WTC11 (cell line): ENCODE measurements at places on chromosomes 7 and 10. TPM values are rescaled to one million over a fixed set of nuclear protein-coding genes. Genes with fewer than 3 reads are reported as not detected.

The SLC18A3 gene
- 0.07 to 0.13 TPM (median 0.09 TPM) in 3 replicates for total RNA-seq

The GDF10 gene
- 0.09 to 0.24 TPM (median 0.18 TPM) in 3 replicates for total RNA-seq

The GIMAP1 gene
- 0.05 to 0.09 TPM in 2 of 3 replicates, not detected in the other for total RNA-seq

DNA sequence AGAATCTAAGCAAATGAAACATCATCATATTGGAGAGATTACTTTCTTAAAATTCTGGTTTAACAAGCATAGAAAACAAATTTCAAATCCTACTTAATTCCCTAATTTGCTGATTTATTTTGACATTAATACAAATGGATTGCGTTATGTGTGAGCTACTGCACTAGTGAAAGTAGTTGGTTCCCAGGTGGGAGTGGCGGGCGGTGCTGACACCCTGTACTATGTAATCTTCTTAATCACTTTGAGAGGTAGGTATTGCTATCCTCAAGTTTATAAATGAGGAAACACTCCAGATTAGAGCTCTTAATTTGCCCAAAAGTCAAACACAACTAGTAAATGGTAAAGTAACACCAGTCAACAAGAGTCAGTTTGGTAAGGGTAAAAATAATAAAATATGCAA lies 131.1 kb downstream of the ELAPOR2 start:
- no peak for DNase-seq

GRCh38 chr7:98995111-98995510 lies 116.8 kb downstream of the TRRAP start:
- DNase-seq = no peak

DNA sequence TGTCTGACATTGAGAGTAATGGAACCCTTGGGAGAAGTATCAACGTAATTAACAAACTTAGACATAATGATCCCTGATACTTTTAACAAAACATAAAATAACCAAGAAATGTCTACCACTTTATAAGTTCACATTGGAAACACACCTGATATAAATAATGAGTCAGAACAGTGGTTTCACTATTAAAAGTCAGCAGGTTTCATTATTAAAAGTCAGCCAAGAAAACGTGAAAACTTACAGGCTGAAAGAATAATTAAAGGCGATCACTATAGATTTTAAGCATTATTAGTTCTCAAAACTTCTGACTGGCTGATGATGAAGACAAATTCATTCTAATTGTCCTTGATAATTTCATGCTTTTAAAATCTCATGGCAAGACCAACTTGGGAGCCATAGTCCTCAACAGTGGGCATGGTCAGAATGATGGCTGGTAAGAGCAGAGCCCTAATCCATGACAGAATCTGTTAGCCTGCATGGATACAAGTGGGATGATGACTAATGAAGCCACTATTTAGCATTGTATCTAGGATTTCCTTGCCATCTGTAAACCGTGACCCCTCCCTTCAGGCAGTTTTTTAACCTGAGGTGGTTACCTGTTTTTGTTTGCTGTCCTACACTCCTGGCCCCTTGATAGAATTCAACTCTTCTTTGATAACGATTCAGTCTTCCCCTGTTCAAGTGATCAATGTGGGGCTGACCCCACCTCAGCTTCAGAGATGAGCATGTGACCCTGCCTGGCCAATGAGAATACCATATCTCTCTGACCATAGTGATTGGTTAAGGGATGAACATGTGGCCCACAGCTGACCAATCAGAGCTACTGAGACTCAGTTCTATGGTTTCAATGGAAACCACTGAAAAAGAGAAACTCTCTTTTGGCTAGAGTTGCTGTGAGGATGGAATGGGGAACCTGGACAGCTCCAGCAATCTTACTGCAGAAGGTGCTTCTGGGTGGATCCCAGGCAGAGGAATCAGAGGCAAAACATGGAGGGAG lies 151.0 kb downstream of the PLPP4 start:
- DNase-seq = no peak

DNA sequence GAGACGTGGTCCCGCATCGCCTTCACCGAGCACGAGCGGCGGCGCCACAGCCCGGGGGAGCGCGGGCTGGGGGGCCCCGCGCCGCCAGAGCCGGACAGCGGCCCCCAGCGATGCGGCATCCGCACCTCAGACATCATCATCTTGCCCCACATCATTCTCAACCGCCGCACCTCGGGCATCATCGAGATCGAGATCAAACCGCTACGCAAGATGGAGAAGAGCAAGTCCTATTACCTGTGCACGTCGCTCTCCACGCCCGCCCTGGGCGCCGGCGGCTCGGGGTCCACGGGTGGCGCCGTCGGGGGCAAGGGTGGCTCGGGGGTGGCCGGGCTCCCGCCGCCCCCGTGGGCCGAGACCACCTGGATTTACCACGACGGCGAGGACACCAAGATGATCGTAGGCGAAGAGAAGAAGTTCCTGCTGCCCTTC lies 737 bp downstream of the CNNM2 start:
- peak; percentile 29 for DNase-seq

DNA sequence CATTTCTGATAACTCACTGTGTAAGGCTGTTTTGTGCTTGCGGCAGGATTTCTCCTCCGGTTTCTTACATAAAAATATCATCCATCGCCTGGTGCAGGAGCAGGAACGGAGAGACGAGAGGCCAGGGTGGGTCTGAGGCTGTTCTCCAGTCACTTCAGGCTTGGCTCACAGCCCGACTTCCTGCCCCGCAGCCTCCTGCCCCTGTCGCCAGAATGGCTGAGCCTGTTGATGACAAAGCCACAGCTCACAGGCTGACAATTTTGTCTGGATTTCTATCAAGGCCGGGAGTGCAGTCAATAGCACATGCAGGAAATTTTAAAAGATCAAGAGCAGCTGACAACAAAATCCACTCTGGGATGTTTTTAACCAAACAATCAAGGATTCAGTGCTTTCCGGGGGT lies 229.7 kb upstream of the ZNF32 start:
- no peak for DNase-seq

GRCh38 chr7:139427788-139428187 lies 55.7 kb downstream of the KLRG2 start:
- DNase-seq = no peak

DNA sequence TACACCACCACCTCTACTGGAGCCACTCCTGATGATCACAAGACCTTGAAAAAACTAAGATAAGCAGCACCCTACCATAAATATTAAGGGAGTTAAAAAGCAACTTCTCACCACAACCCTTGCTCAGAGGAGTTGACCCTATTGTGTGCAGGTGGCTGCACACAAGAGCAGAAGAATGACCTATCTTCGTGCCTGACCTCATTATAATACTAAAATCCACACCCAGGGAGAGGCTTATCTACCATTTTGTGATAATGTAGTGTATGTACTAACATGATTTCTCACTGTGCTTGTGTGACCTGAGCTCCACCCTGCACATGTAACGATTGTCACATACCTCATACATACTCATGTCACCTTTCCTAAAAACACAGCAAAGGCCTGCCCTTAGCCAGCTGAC lies 205.0 kb upstream of the MBL2 start:
- no peak for DNase-seq

- no peak for DNase-seq
Observed at GRCh38 chr10:14548474-14548873, 217.8 kb upstream of the FRMD4A start.

GRCh38 chr7:116674508-116675173 lies 2.6 kb downstream of the MET start:
- no peak for DNase-seq

GRCh38 chr10:74852381-74852780 lies 26.0 kb downstream of the KAT6B start:
- no peak for DNase-seq

- no peak for DNase-seq
Observed at GRCh38 chr7:1802899-1803298, 132.8 kb downstream of the ELFN1 start.

DNA sequence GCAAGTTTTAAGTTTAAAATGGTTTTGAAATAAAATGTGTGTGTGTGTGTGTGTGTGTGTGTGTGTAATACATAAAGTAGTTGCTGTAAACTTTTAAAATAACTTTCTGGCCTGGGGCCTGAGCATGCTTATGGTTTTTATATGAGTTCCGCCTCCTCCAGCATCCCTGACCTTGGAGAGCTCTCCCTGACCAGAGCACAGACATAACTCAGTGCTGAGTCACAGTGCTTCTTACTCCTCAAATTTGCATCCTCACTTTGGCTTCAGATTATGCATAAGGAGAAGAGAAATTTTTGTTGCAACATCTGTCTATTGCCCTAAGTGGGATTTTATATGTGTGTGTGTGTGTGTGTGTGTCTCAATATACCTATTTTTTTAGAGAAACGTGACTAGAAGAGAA lies 200.8 kb downstream of the ELMO1 start:
- peak; percentile 26 for DNase-seq
